ENCODE measurements at places on chromosomes 6 and 20.

GRCh38 chr6:79589701-79590100 is 41.4 kb upstream of the SH3BGRL2 start:
- no peak for DNase-seq

- no peak for DNase-seq
These were observed 307.7 kb upstream of the DEFB115 start for GRCh38 chr20:30949761-30950160.

DNA sequence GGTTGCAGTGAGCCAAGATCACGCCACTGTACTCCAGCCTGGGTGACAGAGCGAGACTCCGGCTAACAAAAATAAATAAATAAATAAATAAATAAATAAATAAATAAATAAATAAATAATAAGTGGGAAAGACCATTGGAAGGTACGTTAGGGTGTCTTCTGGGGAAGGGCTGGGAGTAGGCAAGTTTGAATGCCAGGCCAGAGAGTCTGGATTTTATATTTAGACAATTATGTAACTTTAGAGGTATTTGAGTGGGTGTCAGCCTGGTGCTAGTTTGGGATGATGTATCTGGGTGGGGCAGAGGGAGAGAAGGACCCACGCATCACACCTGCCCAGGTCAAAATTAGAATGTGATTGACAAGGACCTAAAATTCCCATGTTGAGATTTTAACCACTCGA is 108.5 kb upstream of the PRND start:
- DNase-seq, result no peak

DNA sequence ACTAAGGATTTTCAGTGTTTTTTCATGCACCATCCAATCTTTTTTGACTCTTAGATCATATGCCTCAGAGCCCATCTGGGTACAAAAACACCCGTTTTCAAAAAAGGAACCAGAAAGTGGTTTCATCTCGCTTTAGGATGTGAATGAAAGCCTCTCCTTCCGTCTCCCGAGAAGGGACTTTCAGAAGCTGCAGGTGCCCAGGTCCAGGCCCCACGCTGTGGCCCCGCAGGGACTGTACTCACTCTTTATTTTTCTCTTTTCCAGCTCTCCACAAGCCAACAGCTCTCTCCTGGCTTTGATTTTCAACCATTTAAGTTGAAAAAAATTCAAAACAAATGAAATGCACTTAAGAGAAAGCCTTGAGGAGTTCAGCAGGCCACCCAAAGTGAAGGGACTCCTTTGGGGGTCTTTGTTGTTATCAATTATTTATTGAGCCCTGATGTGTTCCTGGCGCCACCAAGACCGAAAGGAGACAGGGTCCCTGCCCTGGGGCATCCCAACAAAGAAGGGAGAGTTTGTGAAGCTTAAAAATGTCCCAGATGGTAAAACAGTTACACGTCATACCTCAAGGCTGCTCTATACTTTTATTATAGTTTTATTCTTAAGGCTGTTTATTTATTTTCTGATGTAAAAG is 467.3 kb downstream of the PREX1 start:
- DNase-seq, result no peak

GRCh38 chr6:137731960-137732616 is 135.0 kb upstream of the TNFAIP3 start:
- no peak for DNase-seq

DNA sequence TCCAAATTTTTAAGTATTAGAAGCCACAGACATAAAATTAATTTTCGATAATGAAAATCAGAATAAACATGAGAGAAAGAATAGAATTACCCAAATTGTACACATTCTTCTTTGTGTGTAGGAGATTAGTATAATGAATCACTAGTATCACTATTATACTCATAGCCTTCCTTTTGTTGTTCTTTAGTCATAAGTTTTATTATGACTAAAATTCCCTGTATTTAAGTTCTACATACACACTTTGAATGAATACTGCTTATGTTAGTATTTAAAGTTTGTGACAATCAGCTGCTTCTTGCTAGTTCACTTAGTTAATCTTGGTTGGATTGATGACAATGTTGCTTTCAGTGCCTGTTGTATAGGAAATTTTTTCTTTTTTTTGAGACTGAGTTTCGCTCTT is 72.7 kb downstream of the CCDC170 start:
- DNase-seq, result no peak

Measured in Panc1 (cell line).